NCI-H1092 treated with DMSO at 0.1 percent for 48 hours (cell line): ENCODE measurements at places on chromosomes 11 and 22.

- no peak for DNase-seq
Measured at GRCh38 chr11:64098318-64098831, 62.6 kb downstream of the FLRT1 start.

GRCh38 chr22:22893891-22894739, 6.5 kb downstream of the IGLL5 start:
- no peak for DNase-seq

DNA sequence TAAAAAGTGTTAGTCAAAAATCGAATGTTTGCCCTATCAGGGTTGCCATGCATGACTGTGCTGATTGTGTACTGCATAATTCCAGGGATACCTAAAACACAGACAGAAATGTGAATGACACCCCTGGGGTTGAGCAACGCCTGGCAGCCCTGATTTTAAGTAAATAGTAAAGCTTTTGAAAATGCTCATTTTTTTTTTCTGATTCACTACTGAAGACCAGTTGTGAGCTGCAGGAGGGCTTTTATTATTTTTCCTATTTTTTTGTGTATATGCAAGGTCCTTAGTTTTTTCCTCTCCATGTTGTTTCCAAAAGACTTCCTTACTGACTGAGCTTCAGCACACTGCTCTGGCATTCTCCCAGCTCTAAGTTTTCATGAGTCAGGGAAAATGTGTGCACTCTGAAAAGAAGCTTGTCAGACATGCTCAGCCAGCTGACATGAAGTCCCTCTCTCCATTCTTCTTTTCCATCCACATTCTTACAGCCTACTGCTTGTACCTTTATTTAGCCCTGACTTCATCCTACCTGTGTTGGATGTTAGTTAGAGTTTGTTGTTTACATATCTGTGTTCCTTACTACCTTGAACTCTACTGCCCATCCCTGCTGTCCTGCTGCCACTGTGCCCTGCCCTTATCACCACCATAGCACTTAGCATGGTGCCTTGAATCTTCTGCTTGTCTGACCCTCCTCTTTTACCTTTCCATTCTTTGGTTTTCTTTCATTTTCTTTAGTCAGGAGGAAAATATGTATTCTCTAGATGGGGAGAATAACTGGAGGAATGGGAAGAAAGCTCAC, 79.5 kb downstream of the HORMAD2 start:
- no peak for DNase-seq

- DNase-seq = no peak
Measured at GRCh38 chr11:97754976-97755375, 1265.8 kb upstream of the CNTN5 start.
